ENCODE measurements at places on chromosomes 1 and 21.
A peak's percentile ranks its signal among the peaks of the same experiment; 100 is the strongest.

- DNase-seq, result no peak
These were observed 1061.0 kb downstream of the ADGRL2 start for GRCh38 chr1:82861749-82862148.

DNA sequence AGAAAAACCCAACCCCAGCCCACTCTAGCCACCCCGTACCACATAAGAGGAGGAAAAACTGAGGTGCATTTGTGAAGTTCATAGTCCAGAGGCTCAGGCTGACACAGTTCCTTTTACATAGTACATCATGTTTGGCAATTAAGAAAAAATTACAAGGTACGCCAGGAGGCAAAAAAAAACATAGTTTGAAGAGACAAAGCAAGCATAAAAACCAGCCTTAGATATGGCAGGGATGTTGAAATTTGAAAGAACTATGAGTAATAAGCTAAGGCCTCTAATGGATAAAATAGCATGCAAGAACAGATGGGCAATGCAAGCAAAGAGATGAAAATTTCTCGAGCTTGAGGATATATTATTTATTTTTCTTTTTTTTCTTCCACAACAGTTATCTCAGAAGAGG is 31.9 kb downstream of the MIXL1 start:
- peak; percentile 45 for DNase-seq

- no peak for DNase-seq
These were observed 954 bp downstream of the MARK1 start for GRCh38 chr1:220528679-220529501.

DNA sequence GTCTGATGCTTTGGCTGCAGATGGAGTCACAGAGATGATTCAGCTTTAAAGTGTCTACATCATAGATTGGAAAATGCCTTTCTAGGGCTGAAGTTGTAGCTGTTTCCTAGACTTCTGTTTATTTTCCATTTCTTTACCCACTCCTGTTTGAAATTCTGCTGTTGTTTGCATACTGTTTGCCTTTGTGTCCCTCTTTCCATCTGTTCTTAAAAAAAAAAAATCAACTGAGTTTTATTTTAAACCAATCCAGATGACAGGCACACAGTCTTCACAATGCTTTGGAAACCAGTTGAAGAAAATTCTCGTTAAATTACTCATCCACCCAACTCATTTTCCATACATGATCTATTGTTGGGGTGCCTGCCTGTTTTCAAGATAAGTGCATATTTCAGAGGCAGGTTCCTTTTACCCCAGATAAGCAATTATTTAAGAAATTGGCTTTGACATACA is 245.9 kb downstream of the DISC1 start:
- peak; percentile 45 for DNase-seq

- DNase-seq, result no peak
These were observed 17.4 kb downstream of the IL6R start for GRCh38 chr1:154422521-154422920.

DNA sequence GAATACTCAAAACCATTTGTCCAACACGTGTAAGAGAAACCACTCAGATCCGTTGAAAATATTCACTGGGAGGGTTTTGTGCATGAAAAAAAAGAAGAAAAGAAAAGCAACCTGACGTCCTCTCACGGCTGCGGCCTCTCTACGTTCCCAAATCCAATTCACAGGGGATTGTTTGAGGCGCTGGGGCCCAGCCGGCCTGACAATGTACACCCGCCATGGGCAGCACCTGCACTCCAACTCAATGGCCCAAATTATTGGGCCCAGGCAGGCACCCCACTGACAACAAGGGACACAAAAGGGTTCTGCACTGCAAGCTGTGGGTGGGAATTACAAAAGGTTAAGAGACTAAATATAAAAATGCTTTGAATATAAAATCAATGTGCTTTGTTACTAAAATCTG is 41.5 kb downstream of the MORN1 start:
- no peak for DNase-seq

DNA sequence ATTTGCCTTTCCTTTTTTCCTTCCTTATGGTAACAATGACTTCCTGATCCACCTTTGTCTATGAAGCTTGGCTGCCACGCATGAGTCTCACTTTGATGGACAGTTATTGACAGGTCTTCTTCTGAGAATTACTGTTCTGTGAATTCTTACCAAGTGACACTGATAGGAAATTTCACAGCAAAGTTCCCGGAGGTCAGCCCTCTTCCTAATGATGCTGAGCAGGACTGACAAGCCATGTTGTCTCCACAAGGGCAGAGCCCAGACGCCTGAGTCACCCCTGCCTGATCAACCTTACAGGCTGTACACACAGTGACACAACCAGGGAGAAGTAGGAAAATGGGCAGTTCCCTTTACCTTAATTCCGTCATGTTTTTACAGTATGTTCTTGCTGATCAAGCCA is 44.2 kb downstream of the ZC3H11B start:
- DNase-seq, result no peak

Measured in choroid plexus epithelial cell (primary cell).